ENCODE measurements at places on chromosomes 12 and 14.

DNA sequence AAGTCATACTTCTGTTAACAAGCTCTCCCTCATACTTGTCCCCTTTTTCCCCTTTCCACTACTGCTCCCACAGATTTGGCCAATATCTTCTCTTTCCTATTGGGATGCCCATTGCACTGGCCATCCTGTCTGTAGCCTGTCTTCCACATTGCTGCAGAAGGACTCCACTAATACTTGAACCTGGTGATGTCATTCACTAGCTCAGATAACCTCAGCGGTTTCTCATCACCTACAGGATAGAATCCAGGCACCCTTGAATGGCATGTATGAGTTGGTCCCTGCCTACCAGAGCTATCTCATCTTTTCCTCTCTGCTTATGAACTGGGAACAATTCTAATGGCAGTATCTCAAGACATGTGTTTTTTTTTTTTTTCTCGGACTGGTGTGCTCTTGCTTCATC is 84.6 kb downstream of the PTPRR start:
- no peak for DNase-seq

DNA sequence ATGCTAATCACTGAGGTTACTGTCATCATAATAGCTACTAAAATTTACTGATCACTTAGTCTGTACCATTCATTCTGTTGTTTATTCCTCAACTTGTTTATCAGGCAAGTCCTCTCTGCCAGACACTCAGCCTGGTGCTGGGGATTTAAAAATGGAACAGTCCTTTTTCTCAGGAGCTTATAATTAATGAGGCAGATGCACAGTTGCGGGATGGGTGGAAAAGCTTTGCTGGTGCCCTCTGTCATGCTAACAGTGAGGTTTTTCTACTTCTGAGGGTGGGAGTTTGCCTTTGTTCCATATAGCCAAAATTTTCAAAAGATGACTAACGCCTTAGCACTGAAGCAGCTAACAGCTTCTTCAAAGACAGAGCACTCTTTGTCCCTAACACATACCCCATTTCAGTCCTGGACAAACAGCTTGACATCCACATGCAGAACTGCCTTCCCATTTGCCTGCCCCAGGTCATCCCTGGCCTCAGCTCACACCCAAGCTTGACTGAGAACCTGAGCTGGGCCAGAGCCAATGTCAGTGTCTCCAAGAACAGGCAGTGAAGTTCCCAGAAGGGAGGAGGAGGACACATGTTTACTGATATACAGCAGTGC is 30.8 kb upstream of the HSPB8 start:
- no peak for DNase-seq

GRCh38 chr12:96164951-96165811 is 29.0 kb upstream of the ELK3 start:
- no peak for DNase-seq

DNA sequence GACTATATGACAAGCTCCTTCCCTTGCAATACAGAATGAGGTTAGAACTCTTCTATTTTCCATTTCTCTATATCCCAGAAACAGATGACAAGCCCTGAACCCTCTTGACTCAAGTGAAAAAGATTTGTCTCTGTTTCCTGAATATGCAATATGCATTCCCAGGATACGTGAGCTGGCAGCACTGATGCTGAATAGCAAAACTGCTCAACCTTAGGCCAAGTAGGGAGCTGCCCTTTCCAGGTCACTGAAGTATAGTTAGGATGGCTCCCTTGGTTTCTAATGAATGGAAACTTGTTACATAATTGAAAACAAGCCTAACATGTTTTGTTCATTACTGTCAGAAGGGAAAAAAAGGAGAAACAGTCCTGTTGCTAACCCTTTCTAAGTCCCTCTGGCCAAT is 47.9 kb upstream of the PLEKHG7 start:
- no peak for DNase-seq

DNA sequence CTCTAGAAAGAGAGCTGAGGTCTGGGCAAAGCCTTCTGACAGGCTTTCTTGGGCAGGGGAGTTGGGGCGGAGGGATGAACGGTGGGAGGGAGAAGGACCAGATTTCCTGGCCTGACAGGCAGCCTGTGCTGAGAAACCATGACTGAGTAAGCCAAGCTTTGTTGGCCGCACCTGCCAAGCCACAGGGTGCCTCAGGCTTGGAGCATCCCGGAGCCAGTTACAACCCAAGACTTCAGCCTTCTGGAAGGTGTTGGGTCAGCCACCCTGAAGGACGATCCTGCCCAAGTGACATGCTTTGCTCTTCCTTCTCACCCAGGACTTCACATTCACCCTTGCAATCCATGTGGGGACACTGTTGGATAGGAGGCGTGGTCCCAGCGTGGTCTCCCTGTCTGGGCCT is 21.0 kb upstream of the AQP2 start:
- no peak for DNase-seq

GRCh38 chr14:34018564-34019244 is 67.8 kb upstream of the EGLN3 start:
- DNase-seq = no peak

DNA sequence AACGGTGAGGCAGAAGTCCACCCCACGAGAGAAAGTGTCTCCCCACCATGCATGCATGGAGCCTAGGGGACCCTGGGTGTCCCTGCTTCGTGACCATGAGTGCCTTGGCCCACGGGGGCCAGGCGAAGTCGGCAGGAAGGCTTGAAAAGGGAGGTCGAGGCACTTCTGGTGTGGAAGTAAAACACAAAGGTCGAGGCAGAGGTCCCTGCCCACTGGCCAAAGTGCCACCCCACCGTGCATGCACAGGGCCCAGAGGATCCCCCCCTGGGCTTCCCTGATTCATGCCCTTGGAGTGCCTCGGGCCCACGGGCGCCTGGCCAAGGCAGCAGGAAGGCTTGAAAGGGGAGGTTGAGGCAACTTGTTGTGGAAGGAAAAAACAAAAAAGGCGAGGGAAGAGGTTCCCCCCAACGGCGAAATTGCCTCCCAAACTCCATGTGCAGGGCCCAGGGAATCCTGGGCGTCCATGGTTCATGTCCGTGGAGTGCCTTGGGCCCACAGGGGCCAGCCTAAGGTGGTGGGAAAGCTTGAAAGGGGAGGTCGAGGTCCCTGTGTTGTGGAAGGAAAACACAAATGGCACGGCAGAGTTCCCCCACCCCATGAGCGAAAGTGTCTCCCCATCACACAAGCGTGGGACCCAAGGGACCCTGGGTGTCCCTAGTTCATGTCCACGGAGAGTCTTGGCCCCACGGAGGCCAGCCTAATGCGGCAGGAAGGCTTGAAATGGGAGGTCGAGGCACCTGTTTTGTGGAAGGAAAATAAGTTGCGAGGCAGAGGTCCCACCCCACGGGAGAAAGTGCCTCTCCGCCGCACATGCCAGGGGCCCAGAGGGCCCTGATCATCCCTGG is 372.1 kb downstream of the ALG10 start:
- no peak for DNase-seq

- no peak for DNase-seq
Observed at GRCh38 chr12:9506746-9507145, 101.0 kb downstream of the KLRB1 start.

GRCh38 chr12:57248934-57249742 is 1.8 kb downstream of the STAC3 start:
- no peak for DNase-seq
